ENCODE measurements at places on chromosomes 12 and 14. TPM values are rescaled to one million over a fixed set of nuclear protein-coding genes. Genes with fewer than 3 reads are reported as not detected.
A peak's percentile ranks its signal among the peaks of the same experiment; 100 is the strongest.

Gene FGF6
- not detected for total RNA-seq

Gene TCL1B
- total RNA-seq = not detected

Gene ZNF84
- total RNA-seq = 20.1 TPM

Gene VWF
- 1,804 TPM for total RNA-seq

Gene RNASE1
- 387 TPM for total RNA-seq

Gene FBXO33
- 7.8 TPM for total RNA-seq

Gene RPGRIP1
- not detected for total RNA-seq

Gene NPFF
- total RNA-seq = not detected

Gene HCAR1
- total RNA-seq = 0.15 TPM

Gene NRL
- 4.9 TPM for total RNA-seq

Gene RNASE7
- not detected for total RNA-seq

Gene NANOG
- total RNA-seq = not detected

- DNase-seq = peak; percentile 97
These were observed 155.5 kb downstream of the PRKCH start for GRCh38 chr14:61476754-61477410.

GRCh38 chr14:20857630-20858261 lies 33.4 kb upstream of the RNASE3 start:
- no peak for DNase-seq

- no peak for DNase-seq
These were observed 48.8 kb upstream of the PAPLN start for GRCh38 chr14:73188501-73188911.

GRCh38 chr14:103630364-103631108 lies 1.5 kb downstream of the KLC1 start:
- DNase-seq = no peak

GRCh38 chr14:104399432-104400155 lies 180.0 kb upstream of the C14orf180 start:
- DNase-seq = no peak

GRCh38 chr12:120091371-120092090 lies 25.0 kb downstream of the RAB35 start:
- no peak for DNase-seq

GRCh38 chr12:67508830-67509229 lies 139.7 kb upstream of the DYRK2 start:
- no peak for DNase-seq

- no peak for DNase-seq
These were observed 15.9 kb downstream of the MED13L start for GRCh38 chr12:116261525-116262100.

- DNase-seq = no peak
These were observed 9.3 kb downstream of the SYNE3 start for GRCh38 chr14:95507174-95507573.

DNA sequence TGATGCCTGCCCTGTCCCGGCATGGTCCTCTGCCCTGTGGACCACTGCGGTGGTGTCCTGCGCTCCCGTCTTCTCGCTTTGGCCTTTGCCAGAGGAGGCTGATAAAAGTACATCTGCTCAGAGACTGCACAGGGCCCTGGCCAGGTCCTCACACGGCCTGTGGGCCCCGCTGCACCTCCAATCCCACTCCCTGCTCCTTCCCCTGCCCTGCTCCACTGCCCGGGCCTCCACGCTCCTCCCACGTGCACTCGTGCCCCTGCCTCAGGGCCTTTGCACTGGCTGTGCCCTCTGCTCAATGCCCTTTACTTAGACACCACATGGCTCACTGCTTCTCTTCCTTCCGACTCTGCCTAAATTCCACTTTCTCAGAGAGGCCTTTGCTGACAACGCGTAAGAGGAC lies 49.3 kb upstream of the BEGAIN start:
- no peak for DNase-seq

GRCh38 chr14:102941419-102942011 lies 19.1 kb downstream of the AMN start:
- no peak for DNase-seq

GRCh38 chr14:75379246-75379929 lies 48.4 kb upstream of the JDP2 start:
- DNase-seq = no peak

- DNase-seq = no peak
These were observed 174.2 kb upstream of the PARP11 start for GRCh38 chr12:4047421-4047820.

GRCh38 chr14:29220072-29220471 lies 453.5 kb downstream of the FOXG1 start:
- no peak for DNase-seq

DNA sequence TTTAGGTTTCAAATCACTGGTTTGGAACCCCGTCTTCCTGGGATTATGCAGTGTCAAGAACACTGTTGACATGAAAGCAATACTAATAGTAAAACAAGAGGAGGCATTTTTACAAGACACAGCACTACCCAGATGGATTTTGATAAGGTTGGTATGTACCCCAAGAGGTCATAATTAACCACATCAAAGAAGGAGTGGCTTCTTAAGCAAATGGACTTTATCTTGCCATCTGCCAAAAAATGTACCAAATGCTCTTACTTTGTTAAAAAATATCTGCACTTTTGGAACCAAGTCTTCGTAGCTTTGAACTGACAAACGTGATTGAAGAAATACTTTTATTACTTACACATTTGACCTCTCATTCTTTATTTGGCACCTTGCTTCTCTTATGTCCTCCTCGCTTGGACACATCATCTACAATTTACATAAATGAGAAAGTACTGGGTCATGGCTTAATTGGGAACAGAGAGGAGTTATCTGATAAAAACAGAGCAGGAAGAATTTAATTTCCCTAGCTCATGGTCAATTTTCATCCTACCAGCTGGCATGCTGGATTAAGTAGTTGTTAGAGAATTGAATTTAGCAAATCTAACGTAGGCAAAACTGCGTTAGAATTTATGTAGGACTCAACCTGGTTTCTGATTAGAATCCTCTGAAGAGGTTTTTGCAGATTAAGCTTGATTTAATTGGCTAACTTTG lies 54.5 kb upstream of the PRICKLE1 start:
- DNase-seq = no peak

DNA sequence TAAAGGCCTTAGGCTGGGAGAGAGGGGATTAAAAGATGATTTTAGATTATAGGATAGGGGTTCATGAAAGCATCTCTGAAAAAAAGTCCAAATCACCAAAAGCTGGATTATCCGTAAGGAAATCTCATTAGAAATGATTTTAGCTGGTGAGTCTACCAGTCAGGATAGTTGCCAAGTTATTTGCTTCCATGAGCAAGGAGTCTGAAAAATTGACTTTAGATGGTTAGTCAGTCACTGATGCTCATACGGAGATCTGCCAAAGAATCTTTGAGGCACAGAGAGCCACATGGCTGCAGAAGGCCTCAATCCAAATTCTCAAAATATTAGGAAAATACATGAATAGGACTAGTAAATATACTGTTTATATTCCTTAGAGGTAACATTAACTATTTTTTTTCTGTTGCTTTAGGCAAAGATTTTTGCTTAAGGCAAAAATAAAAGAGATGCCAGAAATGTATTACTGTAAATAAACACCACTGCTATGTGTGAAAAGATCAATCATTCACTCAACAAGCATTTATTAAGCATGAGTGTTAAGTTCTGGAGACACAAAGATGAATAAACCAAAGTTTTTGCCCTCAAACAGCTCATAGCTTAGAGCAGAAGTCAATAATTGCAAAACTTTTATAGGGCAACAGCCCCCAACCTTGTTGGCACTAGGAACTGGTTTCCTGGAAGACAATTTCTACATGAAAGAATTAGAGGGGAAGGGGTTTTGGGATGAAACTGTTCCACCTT lies 105.2 kb downstream of the BBS10 start:
- DNase-seq = no peak

GRCh38 chr14:104886690-104887622 lies 21.9 kb downstream of the CEP170B start:
- DNase-seq = no peak

DNA sequence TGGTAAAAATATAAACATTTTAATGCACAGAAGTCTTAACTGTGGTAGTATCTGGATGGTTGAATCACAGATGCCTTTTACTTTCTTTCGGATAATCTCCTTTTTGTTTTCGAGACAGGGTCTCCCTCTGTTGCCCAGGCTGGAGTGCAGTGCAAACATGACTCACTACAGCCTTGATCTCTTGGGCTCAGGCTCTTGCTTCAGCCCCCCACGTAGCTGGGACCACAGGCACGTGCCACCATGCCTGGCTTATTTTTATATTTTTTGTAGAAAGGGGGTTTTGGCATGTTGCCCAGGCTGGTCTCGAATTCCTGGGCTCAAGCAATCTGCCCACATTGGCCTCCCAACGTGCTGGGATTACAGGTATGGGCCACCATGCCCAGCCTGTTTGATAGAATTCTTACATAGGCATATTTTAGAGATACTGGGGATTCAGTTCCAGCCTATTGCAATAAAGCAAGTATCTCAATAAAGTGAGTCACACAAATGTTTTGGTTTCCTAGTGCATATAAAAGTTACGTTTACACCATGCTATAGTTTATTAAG lies 99.2 kb downstream of the SNAPC1 start:
- DNase-seq = no peak

- DNase-seq = no peak
These were observed 615 bp downstream of the CDKN1B start for GRCh38 chr12:12717586-12718380.

Data from glomerular endothelial cell (primary cell).